Spinal cord (tissue), 10 donors: ENCODE measurements at places on chromosomes 6 and 20. TPM values are rescaled to one million over a fixed set of nuclear protein-coding genes. Genes with fewer than 3 reads are reported as not detected.
A peak's percentile ranks its signal among the peaks of the same experiment; 100 is the strongest.

GRCh38 chr6:148768646-148769270 lies 21.9 kb downstream of the UST start:
- H3K27ac ChIP-seq, result no peak overlapping the region
- H3K27me3 ChIP-seq, result no peaks in the 10 kb centered on the region
- DNase-seq, result no peak
- H3K36me3 ChIP-seq, result no peaks in the 10 kb centered on the region

DNA sequence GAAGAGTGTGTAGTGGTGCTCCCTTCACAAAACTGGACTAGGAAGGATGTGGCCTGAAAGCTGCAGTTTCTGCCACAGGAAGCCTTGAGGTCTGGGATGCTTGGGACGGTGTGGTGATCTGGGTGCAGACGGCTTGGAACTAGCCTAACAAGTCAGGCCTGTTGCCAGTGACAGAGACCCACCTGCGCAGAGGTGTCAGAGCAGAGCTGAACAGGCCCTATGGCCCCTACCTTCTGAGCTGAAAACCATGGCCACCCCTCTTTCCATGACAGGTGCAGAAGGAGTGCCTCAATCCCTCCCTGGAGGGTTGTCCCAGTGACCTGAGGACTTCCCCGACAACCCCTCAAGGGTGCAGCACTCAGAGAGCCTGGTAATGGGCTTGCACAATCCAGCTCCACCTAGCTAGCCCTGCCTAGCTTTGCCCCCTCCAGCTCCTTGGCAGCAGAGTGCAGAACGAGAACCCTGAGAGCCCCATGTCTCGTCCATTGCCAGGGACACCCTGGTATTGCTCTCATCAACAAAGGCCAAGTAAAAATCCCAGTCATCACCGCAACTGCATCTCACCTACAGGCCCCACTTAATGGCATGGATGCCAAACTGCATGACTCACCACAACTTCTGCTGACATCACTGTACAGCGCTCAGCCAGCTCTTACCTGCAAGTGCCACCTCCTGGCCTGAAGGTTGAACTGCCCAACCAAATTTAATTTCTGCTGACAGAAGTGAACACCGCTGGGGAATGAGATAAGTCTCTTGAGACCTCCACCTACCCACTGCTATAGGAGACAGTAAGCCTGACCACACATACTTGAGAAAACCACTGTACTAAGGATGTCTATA lies 563.1 kb downstream of the TFAP2A start:
- H3K27ac ChIP-seq, result no peak overlapping the region
- DNase-seq, result no peak
- H3K4me3 ChIP-seq, result no peak overlapping the region
- no peaks in the 10 kb centered on the region for H3K27me3 ChIP-seq

DNA sequence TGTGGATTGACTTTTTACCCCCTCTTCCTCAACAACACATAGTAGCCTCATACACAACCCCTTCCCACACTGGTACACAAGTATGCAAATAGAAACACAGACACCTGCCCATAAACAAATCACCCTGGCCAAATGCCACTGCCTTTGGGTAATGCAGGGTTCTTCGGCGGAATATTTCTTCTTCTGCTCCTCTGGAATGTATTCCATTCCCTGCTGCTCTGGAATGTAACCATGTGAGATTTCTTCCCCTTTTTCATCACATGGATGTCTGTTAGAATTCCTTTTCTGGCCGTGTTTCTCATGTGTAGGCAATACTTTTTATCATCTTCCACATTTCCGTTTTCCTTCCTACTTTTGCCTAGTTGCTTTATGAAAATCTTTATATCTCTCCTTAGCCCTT lies 76.1 kb upstream of the TPD52L1 start:
- H3K36me3 ChIP-seq, result no peaks in the 10 kb centered on the region
- no peak overlapping the region for H3K27ac ChIP-seq
- DNase-seq, result no peak
- H3K4me1 ChIP-seq, result no peaks in the 10 kb centered on the region
- no peaks in the 10 kb centered on the region for H3K27me3 ChIP-seq

GRCh38 chr6:7295916-7296315 lies 17.1 kb downstream of the SSR1 start:
- H3K27ac ChIP-seq, result no peak overlapping the region
- no peaks in the 10 kb centered on the region for H3K4me1 ChIP-seq
- no peaks in the 10 kb centered on the region for H3K27me3 ChIP-seq
- H3K36me3 ChIP-seq, result peaks cover 36% of the 10 kb centered on the region

GRCh38 chr20:45630371-45630770 lies 713 bp downstream of the WFDC9 start:
- H3K4me1 ChIP-seq, result no peaks in the 10 kb centered on the region
- H3K27ac ChIP-seq, result no peak overlapping the region
- no peaks in the 10 kb centered on the region for H3K36me3 ChIP-seq
- peaks cover 3% of the 10 kb centered on the region for H3K27me3 ChIP-seq

- H3K36me3 ChIP-seq, result no peaks in the 10 kb centered on the region
- no peaks in the 10 kb centered on the region for H3K4me1 ChIP-seq
- H3K27ac ChIP-seq, result no peak overlapping the region
- no peak overlapping the region for H3K4me3 ChIP-seq
- H3K27me3 ChIP-seq, result no peaks in the 10 kb centered on the region
Measured at GRCh38 chr20:15138548-15139126, 801.2 kb upstream of the FLRT3 start.

DNA sequence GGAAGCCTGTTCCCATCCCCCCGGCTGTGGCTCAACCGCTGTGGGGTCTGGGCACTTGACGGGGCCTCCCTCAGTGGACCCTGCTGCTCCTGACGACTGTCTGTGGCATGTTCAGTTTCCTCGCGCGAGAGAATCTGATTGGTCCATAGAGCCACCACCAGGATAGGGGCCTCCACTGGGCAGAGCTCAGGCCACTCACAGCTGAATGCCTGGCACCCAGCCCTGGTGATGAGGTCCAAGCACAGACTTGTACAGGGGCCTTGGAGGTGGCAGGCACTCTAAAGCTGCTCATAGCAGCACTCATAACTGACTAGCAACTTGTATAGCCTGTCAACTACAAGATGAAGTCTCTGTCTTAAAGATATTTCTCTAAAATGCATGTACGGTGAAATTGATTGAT lies 368.1 kb downstream of the NRN1 start:
- H3K4me1 ChIP-seq, result peaks cover 4% of the 10 kb centered on the region
- no peak for DNase-seq
- H3K4me3 ChIP-seq, result no peak overlapping the region
- no peaks in the 10 kb centered on the region for H3K36me3 ChIP-seq
- H3K27ac ChIP-seq, result no peak overlapping the region

DNA sequence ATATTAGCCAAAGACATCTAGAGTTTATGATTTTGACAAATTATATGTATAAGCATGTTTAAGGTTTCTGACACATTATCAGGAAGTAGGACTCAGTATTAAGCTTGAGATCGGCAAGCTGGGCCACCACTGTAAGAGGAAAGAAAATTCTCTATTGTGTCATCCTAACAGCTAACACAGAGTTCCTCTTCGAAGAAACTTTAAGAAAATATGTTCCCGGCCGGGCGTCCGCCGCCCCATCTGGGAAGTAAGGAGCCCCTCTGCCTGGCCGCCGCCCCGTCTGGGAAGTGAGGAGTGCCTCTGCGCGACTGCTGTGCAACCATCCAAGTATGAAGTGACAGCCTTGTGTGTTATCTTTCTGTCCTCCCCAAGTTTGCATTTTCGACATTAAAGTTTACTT lies 23.0 kb downstream of the USP49 start:
- H3K4me1 ChIP-seq, result no peaks in the 10 kb centered on the region
- peaks cover 11% of the 10 kb centered on the region for H3K36me3 ChIP-seq
- no peak overlapping the region for H3K27ac ChIP-seq
- no peaks in the 10 kb centered on the region for H3K27me3 ChIP-seq
- no peak overlapping the region for H3K4me3 ChIP-seq
- DNase-seq, result no peak

DNA sequence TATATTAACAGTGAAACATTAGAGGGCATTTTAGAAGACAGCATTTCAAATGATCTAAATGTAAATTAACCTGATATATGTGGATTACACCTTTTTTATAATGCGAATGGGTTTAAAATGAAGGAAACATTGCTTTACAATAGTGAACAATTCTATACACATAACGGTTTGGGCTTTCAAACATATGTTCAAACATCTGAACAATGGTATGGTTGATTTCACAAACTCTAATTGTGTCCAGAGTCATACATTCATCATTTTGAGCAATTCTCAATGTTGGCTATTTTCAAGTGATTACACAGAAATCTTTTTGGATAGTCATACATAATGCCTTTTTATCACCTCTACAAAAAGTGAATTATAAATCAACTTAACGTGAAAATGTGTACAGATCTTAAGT lies 578.1 kb downstream of the PHF3 start:
- no peaks in the 10 kb centered on the region for H3K36me3 ChIP-seq
- DNase-seq, result no peak
- no peaks in the 10 kb centered on the region for H3K27me3 ChIP-seq

GRCh38 chr6:157069585-157069984 lies 253.7 kb downstream of the TMEM242 start:
- no peaks in the 10 kb centered on the region for H3K36me3 ChIP-seq
- no peaks in the 10 kb centered on the region for H3K27me3 ChIP-seq
- H3K27ac ChIP-seq, result no peak overlapping the region
- peaks cover 5% of the 10 kb centered on the region for H3K4me1 ChIP-seq

GRCh38 chr6:168242940-168243225 lies 76.7 kb downstream of the DACT2 start:
- no peak overlapping the region for H3K27ac ChIP-seq
- no peaks in the 10 kb centered on the region for H3K36me3 ChIP-seq
- H3K4me1 ChIP-seq, result peaks cover 22% of the 10 kb centered on the region
- no peaks in the 10 kb centered on the region for H3K27me3 ChIP-seq
- DNase-seq, result no peak

GRCh38 chr20:4817230-4817671 lies 95.5 kb downstream of the PRND start:
- H3K27ac ChIP-seq, result no peak overlapping the region
- no peak for DNase-seq
- H3K27me3 ChIP-seq, result no peaks in the 10 kb centered on the region
- no peak overlapping the region for H3K4me3 ChIP-seq
- peaks cover 57% of the 10 kb centered on the region for H3K4me1 ChIP-seq

GRCh38 chr6:1787894-1788293 lies 178.2 kb downstream of the FOXC1 start:
- H3K27me3 ChIP-seq, result no peaks in the 10 kb centered on the region
- no peaks in the 10 kb centered on the region for H3K36me3 ChIP-seq
- H3K27ac ChIP-seq, result peak overlapping the region; percentile 19

- H3K4me1 ChIP-seq, result peaks cover 27% of the 10 kb centered on the region
- H3K36me3 ChIP-seq, result peaks cover 3% of the 10 kb centered on the region
- H3K27ac ChIP-seq, result no peak overlapping the region
- H3K4me3 ChIP-seq, result no peak overlapping the region
Measured at GRCh38 chr20:61500791-61501321, 248.8 kb downstream of the CDH4 start.

GRCh38 chr6:15090745-15091384 lies 155.0 kb upstream of the JARID2 start:
- no peaks in the 10 kb centered on the region for H3K36me3 ChIP-seq
- no peak overlapping the region for H3K27ac ChIP-seq
- H3K27me3 ChIP-seq, result no peaks in the 10 kb centered on the region
- peaks cover 3% of the 10 kb centered on the region for H3K4me1 ChIP-seq
- DNase-seq, result no peak
- no peak overlapping the region for H3K4me3 ChIP-seq

- H3K4me1 ChIP-seq, result no peaks in the 10 kb centered on the region
- no peak overlapping the region for H3K4me3 ChIP-seq
- no peak for DNase-seq
- H3K27me3 ChIP-seq, result no peaks in the 10 kb centered on the region
Measured at GRCh38 chr20:59273739-59274357, 26.6 kb upstream of the EDN3 start.

DNA sequence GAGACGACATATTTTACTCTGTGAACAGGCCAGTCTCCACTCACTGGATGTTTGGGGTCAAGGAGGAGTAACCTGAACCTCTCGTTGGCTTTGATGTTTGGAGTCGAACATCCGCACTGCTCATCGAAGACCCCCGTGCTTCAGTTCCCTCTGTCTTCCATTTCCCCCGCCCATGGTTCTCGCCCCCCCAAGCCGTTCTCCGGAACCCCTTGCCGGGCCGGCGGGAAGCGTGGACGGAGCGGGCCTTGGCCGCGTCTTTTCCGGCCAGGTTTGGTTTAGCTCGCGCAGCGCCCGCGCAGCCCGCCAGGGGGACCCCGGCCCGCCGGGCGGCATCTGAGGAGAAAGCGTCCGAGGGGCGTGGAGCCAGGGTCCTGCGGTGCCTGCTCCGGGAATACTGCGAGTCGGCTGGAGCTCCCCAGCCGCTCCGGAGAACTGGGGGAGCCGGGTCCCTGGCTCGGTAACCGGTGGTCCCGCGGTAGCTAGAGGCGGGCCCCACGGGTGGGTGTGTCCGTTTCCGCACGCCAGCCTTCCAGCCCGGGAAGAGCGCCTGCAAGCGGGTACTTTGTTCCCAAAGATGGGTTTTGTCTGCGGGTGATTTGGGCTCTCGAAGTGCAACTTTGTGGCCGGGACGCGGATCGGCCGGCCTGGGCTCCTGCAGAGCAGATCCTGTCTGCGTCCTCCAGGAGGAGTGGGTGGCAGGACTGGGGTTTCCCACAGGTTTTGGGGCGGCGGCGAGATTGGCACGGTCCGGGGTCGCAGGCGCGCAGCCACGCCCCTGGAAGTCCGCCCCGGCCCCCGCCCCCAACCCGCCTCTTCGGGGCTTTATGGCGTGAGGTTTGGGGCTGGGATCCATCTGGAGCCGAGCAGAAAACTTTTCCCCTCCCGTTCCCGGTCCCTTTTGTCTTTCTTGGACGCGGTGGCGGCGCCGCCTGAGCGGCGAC lies at the start of gene TMEM200A:
TMEM200A (plus strand) TSS at position 852 of the 941 bp plus-strand sequence. CDS start 74,406 bp downstream, outside the sequence.
- peaks cover 10% of the 10 kb centered on the region for H3K27me3 ChIP-seq
- H3K4me3 ChIP-seq, result peak within 1 kb of the TSS; percentile 73
- no peaks in the 10 kb centered on the region for H3K36me3 ChIP-seq
- H3K4me1 ChIP-seq, result peaks cover 13% of the 10 kb centered on the region
- peak within 1 kb of the TSS; percentile 61 for H3K27ac ChIP-seq

GRCh38 chr20:43388268-43389002 lies 69.3 kb upstream of the SRSF6 start:
- H3K27me3 ChIP-seq, result no peaks in the 10 kb centered on the region
- H3K27ac ChIP-seq, result no peak overlapping the region
- peak; percentile 7 for DNase-seq
- no peaks in the 10 kb centered on the region for H3K4me1 ChIP-seq

GRCh38 chr20:58630063-58630462 lies 21.0 kb upstream of the STX16 start:
- no peak overlapping the region for H3K27ac ChIP-seq
- DNase-seq, result no peak
- H3K4me1 ChIP-seq, result peaks cover 25% of the 10 kb centered on the region
- no peaks in the 10 kb centered on the region for H3K27me3 ChIP-seq
- H3K4me3 ChIP-seq, result no peak overlapping the region

- H3K36me3 ChIP-seq, result no peaks in the 10 kb centered on the region
- peaks cover 23% of the 10 kb centered on the region for H3K27me3 ChIP-seq
- H3K4me3 ChIP-seq, result no peak overlapping the region
- H3K4me1 ChIP-seq, result peaks cover 9% of the 10 kb centered on the region
- no peak overlapping the region for H3K27ac ChIP-seq
Measured at GRCh38 chr6:41463062-41463930, 82.9 kb upstream of the FOXP4 start.

- no peak for DNase-seq
- peak overlapping the region; percentile 32 for H3K4me3 ChIP-seq
- H3K27me3 ChIP-seq, result peaks cover 13% of the 10 kb centered on the region
- peaks cover 12% of the 10 kb centered on the region for H3K4me1 ChIP-seq
- H3K27ac ChIP-seq, result no peak overlapping the region
- H3K36me3 ChIP-seq, result no peaks in the 10 kb centered on the region
Measured at GRCh38 chr20:6122111-6122872, 538 bp downstream of the FERMT1 start.

GRCh38 chr6:119096721-119097565 lies 18.5 kb upstream of the FAM184A start:
- H3K27me3 ChIP-seq, result no peaks in the 10 kb centered on the region
- H3K36me3 ChIP-seq, result no peaks in the 10 kb centered on the region
- H3K4me1 ChIP-seq, result no peaks in the 10 kb centered on the region
- peak overlapping the region; percentile 69 for H3K27ac ChIP-seq

Gene ITPR3
- 11.9 TPM for polyA plus RNA-seq

Gene PSORS1C2
- polyA plus RNA-seq, result not detected

Gene LAMA2
- 30.6 TPM for polyA plus RNA-seq

Gene APOBEC2
- polyA plus RNA-seq, result 0.44 TPM

Gene HTR1B
- polyA plus RNA-seq, result 4.0 TPM

Gene ENTPD6
- 86.1 TPM for polyA plus RNA-seq

Gene CDH26
- polyA plus RNA-seq, result 1.7 TPM
